ENCODE measurements at places on chromosomes 5 and 9.

- no peak for DNase-seq
Observed at GRCh38 chr9:74528207-74528606, 31.1 kb downstream of the RORB start.

- DNase-seq: no peak
Observed at GRCh38 chr9:71442937-71443336, 321.5 kb upstream of the TRPM3 start.

- DNase-seq: no peak
Observed at GRCh38 chr5:112614986-112615385, 122.7 kb upstream of the APC start.

- no peak for DNase-seq
Observed at GRCh38 chr5:137453483-137454080, 45.5 kb downstream of the SPOCK1 start.

DNA sequence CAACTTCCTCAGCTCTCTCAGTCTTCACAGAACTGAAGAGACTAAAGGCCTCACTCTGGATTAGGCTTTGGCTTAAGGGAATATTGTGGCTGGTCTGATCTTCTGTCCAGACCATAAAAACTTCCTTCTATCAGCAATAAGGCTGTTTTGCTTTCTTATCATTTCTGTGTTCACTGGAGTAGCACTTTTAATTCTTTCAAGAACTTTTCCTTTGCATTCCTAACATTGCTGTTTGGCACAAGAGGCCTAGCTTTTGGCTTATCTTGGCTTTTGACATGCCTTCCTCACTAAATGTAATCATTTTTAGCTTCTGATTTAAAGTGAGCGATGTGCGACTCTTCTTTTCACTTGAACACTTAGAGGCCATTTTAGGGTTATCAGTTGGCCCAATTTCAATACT is 88.7 kb upstream of the ACOT12 start:
- no peak for DNase-seq

- no peak for DNase-seq
Observed at GRCh38 chr5:80094236-80094738, 59.1 kb downstream of the THBS4 start.

DNA sequence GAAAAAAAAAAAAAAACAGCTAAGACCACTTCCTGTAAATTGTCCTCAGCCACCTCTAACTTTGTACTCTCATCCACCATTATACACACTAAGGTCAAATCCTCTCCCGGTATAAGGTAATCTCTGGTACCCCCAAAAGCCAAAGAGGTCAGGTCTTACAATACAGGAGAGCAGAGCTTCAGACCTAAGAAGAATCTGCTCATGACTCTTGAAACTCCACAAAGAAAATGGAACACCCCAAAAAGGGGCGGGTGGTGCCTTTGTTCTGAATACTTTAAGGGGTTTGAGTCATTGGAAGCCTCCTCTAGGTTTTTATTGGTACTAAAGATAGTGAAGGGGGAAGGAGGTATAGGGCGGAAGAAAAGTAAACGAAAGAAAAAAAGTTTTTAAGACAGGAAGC is 69.8 kb downstream of the COL15A1 start:
- DNase-seq: no peak

DNA sequence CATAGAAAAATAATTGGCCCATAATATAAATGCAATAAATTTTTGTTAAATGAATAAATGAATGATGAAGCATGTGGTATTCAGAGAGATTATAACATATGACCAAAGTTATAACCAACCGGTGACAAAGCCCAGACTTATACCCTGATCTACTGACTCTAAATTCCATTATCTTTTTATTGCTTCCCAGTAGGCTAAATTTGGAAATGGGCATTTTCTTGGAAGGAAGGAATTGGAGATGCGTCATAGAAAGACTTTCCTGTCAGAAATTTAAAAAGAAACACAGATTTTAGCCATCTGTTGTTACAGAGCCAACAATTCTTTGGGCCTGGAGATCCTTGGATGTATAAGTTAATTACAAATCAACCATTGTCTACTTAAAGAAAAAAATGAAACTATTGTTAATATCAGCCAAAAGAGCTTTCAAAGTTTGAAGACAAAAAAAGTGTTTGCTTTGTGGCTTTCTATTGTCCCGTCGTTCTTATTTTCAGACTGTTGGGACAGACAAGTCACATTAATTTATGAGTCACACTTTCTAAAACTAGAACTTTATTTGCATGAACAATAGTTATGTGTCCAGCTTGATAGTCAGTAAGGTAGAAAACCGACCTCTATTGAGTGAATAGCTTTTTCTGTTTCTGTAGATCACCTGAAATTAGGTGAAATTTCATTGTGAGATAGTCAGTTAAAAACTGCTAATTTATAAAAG is 428.7 kb downstream of the GABRG2 start:
- no peak for DNase-seq

GRCh38 chr5:172541099-172541772 is 86.9 kb upstream of the SH3PXD2B start:
- DNase-seq: no peak

DNA sequence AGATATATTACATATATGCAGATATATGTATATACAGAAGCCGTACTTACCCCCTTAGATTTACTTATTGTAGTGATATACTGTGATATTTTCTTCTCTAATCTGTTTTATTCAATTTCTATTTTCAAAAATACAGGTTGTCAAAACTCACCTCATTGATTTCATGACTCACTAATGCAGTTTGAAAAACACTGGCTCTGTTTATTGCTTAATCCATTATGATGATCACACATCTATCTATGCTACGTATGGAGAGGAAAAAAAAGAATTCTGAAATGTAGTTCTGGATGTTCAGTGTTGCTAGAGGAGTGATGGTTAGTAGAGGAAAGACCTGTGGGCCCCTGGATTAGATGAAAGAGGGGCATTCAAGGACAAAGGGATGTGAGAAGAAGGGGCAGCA is 121.0 kb upstream of the RPS23 start:
- no peak for DNase-seq

GRCh38 chr9:33320568-33321261 is 30.4 kb downstream of the NFX1 start:
- peak; percentile 35 for DNase-seq

GRCh38 chr9:30977965-30978364 is 1406.5 kb upstream of the ACO1 start:
- DNase-seq: no peak

DNA sequence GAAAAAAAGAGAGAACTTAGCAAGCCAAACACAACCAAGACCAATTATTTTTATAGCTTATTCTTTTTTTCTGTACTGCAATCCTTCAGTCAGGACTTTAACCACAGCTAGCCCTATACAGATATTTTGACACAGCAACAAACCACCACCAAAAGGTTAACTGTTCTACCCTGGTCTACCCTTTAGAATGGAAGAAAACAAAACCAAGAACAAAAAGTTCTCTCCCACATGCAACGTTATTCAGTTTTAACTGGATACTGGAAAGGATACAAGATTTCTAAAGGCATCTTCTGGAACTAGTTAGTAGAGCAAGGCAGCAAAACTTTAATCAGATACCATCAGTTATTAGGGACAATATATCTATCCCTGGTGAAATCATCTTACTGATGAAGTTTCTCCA is 32.6 kb downstream of the ECPAS start:
- DNase-seq: no peak

DNA sequence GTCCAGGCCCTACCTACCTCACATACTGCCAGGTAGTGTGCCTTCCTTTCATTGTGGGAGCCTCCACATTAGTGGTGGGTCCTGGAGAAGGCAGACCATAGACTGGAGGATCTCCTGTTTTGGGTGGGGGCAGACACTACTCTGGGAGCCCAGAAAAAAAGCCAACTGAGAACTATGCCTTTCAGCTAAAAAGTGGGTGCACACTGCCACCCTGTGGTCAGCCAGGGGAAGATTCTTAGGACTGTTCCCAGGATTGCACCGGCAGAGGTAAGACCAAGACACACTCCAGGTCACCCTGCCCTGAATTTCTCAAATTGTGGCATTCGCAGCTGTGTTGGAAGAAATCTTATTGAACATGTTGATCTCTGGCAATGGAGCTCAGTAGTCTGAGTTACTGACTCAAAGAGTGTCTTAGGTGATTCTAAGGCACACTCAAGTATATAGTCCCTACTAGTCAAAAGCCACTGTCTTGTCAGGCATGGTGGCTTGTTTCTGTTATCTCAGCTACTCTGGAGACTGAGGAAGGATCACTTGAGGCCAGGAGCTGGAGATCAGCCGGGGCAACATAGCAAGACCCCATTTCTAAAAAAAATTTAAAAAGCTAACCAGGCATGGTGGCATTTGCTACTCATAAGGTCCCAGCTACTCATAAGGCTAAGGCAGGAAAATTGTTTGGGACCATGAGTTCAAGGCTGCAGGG is 3.6 kb downstream of the SIGMAR1 start:
- peak; percentile 69 for DNase-seq

DNA sequence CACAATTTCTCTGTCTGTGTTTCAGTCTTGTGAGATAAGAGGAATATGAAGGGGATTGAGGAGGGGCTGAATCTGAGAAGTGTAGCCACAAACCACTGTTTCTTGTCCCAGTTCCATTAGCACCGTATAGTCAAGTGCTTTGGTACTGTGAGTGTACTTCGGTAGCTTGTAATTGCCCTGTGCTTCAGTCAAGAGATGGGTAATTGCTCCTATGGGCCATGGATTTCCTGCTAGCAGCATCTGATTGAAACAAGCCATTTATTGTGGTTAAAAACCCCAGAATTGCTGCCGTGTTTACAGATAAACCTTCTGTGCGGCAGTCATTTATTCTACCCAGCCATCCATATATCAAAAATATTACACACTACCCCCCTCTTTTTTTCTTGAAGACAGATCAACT is 98.6 kb downstream of the MAT2B start:
- DNase-seq: no peak

DNA sequence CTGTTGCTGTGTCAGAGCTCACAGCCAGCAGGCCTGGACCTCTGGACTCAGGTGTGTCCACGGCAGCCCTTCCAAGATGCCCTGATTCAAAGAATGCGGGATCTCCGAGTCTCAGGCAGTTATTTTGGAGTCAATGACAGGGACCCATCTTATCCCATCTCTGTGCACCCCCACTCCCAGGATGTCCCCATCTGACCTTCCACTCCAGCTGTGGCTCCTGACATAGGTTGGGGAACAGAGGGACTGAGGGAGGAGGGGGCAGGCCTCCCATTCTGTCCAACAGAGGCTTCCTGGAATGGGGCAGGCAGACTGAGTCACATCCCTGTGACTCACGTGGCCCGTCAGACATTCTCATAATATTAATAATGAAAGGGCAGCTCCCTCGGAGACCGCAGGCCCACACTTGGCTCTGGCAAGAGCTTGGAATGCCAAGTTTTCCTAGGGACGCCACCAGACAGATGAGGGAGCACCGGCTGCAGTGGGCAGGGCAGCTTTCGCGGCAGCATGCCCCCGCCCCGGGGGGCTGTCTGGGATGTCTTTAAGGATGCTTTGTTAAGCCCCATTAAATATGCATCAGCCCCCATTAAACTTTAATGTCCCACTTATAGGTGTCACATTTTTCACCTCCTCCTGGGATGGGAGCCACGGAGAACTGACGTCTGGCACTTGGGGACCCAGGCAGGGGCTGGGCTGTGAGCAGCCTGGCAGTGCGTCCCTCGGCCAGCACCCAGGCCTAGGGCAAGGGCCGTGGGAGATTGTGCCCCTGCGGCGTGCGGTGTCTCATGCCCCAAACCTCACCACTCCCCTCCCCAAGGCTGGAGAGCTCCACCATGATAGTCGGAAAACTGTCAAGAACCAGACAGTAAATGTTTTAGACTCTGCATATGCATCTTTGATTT is 23.6 kb upstream of the FIBCD1 start:
- no peak for DNase-seq

GRCh38 chr9:114349713-114350480 is 20.2 kb downstream of the ORM2 start:
- no peak for DNase-seq

- DNase-seq: no peak
Observed at GRCh38 chr9:113738893-113739604, 137.1 kb upstream of the ZNF618 start.

GRCh38 chr9:136564379-136564988 is 18.6 kb upstream of the NOTCH1 start:
- DNase-seq: peak; percentile 35

DNA sequence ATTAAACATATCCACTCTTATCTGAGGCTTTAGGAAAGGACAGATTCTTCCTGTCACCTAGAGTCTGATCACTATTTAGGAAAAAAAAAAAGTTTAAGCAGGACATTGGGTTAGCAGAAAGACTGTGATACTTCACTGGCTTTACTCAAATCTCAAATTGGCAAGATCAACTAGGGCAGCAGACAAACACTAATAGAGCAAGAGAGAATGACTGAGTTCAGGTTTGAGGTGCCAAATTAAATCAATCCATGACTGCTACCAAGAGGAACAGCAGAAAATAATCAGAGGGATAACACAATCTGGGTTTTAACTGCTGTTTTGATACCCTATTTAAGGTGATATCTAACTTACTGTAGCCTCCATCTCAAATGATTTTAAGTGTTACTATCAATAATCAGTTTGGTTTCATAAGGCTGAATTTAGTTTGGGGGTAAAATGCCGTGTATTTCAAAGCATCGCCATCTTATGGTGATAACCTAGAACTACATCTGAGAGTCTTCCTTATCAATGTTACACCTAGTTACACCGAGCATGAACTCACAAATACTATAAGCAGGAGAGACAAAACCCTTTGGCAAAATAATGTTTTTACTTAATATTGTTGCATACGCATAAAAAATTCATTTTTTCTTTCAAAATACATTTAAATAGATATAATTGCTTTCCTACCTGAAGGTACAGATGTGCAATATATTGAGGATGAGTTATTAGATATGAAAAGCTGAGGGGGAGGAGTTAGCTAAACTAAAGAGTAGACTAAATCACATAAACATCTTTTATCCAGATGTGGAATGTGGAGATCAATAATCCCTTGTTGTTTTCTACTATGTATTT is 286.4 kb upstream of the CDH12 start:
- DNase-seq: peak; percentile 7

GRCh38 chr5:2133080-2133479 is 250.4 kb upstream of the IRX4 start:
- no peak for DNase-seq

GRCh38 chr5:172807766-172808311 is 26.2 kb upstream of the ERGIC1 start:
- DNase-seq: no peak

- DNase-seq: no peak
Observed at GRCh38 chr9:7363777-7364477, 435.7 kb downstream of the DMAC1 start.

- no peak for DNase-seq
Observed at GRCh38 chr5:142810081-142810480, 39.9 kb downstream of the ARHGAP26 start.

- no peak for DNase-seq
Observed at GRCh38 chr9:70902692-70903131, 218.7 kb downstream of the TRPM3 start.

GRCh38 chr5:167155387-167156005 is 1135.9 kb upstream of the WWC1 start:
- no peak for DNase-seq

DNA sequence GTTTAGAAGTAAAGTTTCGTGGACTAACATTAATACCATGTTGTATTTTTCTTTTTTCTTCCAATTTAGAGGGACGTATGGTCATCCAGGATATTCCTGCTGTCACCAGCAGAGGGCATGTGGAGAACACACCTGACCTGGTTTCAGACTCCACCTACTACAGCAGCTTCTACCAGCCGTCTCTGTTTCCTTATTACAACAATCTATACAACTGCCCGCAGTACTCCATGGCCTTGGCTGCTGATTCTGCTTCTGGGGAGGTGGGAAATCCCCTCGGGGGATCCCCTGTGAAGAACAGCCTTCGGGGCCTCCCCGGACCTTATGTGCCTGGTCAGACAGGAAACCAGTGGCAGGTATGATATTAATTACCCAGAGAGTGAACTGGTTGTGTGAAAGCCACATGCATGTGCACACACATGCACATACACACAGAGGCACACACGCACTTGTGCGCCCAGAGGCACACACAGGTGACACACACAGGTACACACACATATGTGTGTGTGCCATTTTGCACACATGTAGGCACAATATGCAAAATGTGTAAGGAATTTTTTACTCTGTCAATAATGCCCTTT is 52.4 kb downstream of the DMRT1 start:
- DNase-seq: peak; percentile 6

All from putamen (tissue), 1 donor.